ENCODE measurements at places on chromosomes 1 and 21. TPM values are rescaled to one million over a fixed set of nuclear protein-coding genes. Genes with fewer than 3 reads are reported as not detected.

TMEM125 gene
- total RNA-seq, result 0.52 TPM

SLFNL1 gene
- 0.52 TPM for total RNA-seq

KRTAP25-1 gene
- not detected for total RNA-seq

RAVER2 gene
- 15.7 TPM for total RNA-seq

NMNAT2 gene
- 0.52 TPM for total RNA-seq
